ENCODE measurements at places on chromosomes 2 and 18.

- no peak for DNase-seq
Measured at GRCh38 chr18:58640428-58640805, 11.5 kb upstream of the ALPK2 start.

GRCh38 chr18:74378179-74378682 is 62.6 kb downstream of the C18orf63 start:
- DNase-seq: no peak

DNA sequence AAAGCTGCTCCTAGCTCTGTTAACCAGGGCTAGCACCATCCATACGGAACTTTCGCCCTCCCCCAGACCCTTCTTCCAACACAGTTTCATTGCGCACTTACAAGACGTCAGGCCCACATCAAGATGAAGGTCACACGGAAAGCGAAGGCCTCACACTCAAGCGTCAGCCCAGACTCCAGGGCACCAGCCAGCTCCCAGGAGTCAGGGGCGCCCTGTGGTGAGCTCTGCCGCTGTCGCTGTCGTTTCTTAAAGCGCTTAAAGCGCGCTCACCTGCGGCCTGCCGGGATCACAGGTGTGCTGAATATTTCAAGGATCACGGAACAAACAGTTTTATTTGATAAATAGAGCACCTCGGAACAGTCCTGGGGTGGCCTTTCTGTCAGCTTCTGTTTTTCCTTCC is 163.1 kb downstream of the CDH20 start:
- DNase-seq: no peak

- peak; percentile 66 for DNase-seq
Measured at GRCh38 chr2:238169048-238169707, 10.4 kb downstream of the ERFE start.

All from DMS53 (cell line).